ENCODE measurements at places on chromosomes 11 and 22. TPM values are rescaled to one million over a fixed set of nuclear protein-coding genes. Genes with fewer than 3 reads are reported as not detected.

- DNase-seq, result no peak
Observed at GRCh38 chr11:115927823-115928329, 423.7 kb upstream of the CADM1 start.

The ACP2 gene
- 10.3 TPM for total RNA-seq

The CDC45 gene
- 37.5 TPM for total RNA-seq

The LRRC74B gene
- total RNA-seq, result not detected

The PKDREJ gene
- not detected for total RNA-seq

The SORL1 gene
- 1.9 TPM for total RNA-seq

Measured in IMR-90 (cell line).